ENCODE measurements at places on chromosomes 7 and 10.

- DNase-seq, result no peak
These were observed 25.0 kb downstream of the VTI1A start for GRCh38 chr10:112471878-112472487.

DNA sequence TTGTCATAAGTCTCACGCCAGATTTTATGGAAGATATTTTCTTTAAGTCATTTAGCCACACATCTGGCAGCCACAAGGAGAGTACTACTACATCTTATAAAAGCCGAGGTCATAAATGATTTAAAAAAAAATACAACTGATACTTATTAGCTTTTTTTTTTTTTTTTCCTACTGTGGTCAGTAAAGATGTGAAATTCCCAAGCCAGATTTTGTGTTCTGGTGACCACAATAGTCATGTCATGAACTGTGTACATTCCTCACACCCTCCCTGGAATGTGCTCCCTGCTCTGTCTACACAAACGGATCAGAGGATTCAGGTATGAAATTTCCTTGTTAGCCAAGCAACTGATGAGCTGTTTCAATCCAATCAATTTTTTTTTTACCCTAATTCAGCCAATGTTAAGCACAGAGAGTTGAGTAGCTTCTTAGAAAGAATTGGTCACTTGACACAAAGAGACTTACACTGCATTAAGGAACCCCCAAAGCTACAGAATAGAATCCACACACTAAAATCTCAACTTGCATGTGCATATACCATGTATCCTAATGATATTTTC, 54.7 kb downstream of the CHRM2 start:
- DNase-seq, result no peak

GRCh38 chr7:82760831-82761230, 317.3 kb upstream of the CACNA2D1 start:
- no peak for DNase-seq

DNA sequence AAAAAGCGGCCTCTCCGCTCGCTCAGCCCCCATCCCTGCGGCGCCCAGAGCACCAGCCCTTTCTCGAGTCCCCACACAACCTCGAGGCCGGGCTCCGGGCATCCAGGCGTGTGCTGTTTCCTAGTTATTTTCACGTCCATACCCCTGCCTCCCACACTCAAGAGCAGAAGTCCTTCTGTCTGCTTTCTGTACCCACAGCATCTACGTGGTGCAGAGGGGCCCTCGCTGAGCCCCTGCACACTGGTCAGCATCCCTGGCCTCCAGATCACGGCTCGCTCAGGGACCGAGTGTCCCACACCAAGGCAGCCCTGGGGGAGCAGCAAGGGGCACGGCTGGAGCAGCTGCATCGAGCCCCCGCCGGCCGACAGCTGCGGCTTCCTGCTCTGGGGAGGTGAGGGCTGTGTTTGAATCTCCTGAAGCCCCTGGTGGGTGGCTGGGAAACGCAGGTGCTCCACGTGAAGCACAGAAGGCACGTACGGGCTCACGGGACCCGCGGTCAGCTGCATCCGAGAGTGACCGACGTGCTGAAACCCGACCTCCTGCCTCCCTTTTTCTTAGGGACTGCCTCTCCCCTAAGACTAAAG, 333.1 kb downstream of the DNAJB6 start:
- no peak for DNase-seq

DNA sequence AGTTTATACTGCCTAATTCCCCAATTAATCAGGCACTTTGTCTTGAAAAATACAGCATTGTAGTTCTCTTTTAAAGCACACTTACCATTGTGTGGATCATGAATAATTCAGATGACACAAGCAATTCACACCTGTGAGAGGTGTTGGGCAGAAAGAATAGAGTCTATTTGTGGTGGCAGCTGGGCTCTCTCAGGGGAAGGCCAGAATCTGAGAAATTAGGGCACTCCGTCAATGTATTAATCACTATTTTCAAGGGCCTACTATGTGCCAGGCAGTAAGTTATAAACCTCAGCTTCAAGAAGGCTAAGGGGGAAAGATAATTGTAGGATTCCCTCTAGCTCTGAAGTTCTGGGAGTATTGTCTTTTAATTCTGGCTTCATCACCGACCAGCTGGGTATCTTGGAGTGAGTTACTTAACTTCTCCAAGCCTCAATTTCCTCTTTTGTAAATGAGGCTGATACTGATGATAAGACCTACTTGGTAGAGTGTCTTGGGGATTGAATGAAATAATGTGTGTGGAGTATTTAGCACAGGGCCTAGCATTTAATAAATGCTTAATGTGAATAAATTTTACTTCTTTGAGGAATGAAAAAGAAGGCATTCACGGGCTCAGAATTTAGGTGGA, 2.5 kb downstream of the CHN2 start:
- DNase-seq, result no peak

- DNase-seq, result no peak
These were observed 72.2 kb upstream of the MYL10 start for GRCh38 chr7:101701153-101701794.

DNA sequence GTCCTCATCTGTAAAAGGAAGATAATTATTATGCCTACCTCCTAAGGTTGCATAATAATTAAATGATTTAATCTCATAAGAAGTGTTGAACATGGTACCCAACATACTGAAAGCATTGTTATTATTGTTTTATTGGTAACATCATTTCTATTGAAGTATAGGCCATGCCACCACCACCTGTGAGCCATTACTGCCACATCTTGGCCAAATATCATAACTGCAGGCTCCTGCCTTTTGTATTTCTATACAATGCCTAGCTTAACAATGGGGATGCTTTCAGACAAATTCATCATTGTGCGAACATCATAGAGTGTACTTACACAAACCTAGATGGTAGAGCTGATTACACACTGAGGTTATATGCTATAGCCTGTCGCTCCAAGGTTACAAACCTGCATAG, 61.1 kb upstream of the NPSR1 start:
- no peak for DNase-seq

DNA sequence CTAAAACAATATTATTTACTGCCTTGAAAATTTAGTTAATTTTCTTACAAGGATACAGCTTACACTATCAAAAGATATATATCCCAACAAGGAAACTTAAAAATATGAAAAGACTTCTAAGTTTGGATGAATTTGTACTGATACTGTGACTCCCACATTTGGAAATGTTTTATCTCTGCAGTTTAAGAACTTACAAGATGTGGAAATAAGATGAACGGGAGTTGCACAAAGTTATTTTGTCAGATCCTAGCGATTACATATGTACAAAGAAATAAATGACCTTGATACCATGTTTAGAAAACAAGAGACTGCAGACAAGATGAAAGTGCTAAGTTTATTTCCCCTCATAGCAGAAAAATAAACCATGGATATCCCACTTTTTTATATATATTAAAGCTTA, 103.7 kb upstream of the TMEM106B start:
- DNase-seq, result no peak

DNA sequence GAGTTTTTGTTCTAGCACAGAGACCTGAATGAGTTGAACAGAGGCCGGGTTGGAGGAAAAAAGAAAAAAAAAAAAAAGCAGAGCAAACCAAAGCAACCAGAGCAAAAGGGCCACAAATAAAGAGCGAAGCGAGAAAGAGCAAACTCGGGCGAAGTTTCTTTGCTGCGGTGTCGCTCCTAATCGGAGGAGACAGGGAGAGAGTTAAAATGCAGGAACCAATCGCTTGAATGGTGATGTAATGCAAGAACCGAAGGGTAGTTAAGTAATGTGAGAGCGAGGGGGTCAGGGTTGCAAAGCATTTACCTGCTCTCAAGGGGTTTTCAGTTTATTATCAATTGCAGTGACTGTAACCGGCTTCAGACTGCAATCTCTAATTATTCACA, 271.7 kb downstream of the TRIL start:
- no peak for DNase-seq

- no peak for DNase-seq
These were observed 289.7 kb downstream of the FRMD4A start for GRCh38 chr10:14040787-14041631.

- DNase-seq, result no peak
These were observed 30.3 kb downstream of the BCAP29 start for GRCh38 chr7:107610323-107610722.

DNA sequence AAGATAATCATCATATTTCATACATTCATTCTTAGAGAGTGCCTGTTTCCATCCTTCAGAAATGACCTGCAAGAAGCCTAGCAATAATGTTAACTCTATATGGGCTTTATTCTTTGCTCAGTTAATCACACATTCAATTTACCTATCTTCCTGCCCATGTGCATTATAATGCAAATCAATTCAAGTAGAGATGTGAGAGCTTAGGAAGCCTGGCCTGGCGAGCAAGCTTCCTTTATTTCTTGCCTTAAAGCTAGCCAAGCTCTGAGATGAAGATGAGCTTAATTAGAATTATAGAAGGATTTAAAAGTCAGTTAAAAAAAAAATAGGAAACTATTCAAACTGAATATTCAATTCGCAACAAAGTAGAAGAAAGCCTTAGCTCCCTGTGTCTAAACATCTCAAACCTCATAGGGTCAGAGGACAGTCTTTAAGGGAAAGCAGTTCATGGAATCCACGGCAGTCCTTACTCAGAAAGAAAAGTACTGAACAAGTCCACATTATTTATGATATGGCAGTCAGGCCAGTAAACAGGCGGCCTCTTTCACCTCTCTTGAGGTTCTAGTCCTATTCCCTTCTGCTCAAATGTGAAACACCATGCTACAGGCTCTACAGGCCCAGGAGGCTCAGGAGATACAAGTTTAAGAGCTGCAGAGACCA, 214.1 kb downstream of the TFEC start:
- DNase-seq, result no peak

DNA sequence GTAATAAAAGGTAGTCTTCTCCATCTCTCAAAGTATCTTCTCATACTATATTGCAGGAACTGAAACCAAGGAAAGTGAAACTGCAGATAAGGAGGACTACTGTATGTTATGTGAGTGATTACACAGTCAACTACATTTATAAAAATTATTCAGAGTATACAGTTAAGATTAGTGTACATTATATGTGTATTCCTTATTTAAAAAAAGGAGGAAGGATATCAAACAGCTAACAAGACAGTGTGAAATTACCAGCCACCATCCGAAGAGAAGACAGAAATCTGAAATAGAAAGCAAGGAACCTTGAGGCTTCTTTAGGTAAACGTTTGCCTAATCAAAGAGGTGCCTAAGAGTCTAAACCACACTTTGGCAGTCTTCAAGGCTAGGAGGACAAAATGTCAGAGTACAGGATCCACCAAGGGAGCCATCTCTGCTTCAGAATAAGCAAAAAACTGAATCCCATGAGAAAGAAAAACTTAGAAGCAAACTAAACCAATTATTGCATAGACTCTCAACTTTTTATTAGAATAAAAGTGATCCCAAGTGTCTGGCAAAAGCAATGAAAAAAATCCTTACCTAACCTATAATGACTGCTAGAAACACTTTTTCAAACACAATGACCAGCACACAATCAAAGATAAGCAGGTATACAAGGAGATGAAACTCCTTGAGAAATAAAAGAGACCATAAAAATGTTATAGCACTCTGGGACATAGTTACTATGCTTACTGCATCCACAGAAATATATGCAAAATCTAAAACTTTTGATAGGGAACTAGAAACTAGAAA, 6.4 kb downstream of the USP6NL start:
- DNase-seq, result no peak

DNA sequence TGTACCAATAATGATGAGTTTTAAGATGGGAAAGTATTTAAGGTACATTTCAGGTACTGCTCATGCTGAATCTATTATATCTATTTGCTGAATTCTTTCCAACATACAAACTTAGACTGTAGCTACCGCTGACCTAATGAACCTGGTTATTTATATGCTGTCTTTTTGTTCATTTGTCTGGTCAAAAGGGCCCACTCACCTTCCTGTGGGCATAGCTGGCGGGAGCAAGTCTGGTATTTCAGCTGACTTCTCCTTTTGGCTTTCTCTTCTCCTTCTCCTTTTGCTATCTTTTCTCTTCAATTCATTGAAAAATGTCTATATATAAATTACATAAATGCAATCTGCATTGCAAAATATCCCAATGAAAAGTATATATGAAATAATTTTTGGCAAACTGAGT, 9.5 kb downstream of the PLXDC2 start:
- no peak for DNase-seq

- DNase-seq, result no peak
These were observed 2.1 kb downstream of the CASP7 start for GRCh38 chr10:113681533-113682470.

DNA sequence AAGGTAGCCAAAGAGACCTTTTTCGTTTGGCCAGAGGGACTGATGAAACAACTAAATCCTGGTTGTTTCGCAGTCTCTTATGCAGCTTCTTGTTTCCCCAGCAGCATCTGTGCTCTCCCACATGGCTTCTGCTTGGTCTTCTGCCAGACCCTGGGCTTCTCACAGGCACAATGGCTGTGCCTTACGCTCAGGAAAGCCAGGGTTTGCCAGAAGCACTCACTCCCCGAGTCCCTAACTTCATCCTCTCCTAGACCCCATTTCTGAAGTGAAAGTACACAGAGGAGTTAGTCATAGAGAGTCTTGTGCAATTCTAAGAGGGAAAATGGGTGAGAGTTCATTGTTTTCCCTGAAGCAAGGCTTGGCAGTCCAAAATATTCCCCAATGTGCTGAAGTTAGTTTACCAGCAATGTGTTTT, 121.7 kb downstream of the EVX1 start:
- peak; percentile 67 for DNase-seq

GRCh38 chr10:104259999-104260774, 5.5 kb downstream of the GSTO1 start:
- DNase-seq, result no peak

DNA sequence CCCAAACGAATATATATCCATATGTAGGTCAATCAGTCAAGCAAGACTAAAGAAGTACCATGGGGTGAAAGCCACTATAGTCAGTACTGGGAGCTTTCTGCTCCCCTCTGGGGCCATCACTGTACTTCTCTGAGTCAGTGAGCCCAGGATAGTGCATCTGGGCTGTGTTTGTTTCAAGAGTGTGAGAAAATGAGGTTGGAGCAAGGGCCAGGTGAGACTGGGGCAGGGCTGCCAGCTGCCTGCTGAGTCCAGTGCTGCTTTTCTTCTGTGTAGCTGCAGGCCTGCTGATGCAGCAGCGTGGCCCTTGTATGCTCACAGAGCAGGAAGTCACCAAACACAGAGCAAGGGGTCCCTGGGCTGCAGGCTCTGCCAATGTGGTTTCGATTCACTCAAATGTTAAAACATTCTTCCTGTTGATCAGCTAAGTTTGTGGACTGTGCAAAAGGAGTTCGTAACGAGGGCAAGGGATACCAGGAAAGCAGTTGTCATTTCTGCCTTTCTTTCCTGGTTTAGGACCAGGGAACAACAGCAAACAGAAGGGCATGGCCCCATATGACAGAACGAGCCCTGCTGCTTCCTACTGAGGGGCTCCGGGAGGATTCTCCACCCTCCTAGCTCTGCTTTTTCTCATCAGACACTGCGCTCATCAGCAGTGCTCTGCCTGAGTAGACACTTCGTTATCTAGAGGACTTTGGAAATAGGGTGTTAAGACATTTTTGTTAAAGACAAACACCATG, 65.4 kb upstream of the TNS3 start:
- no peak for DNase-seq

Measured in left ventricle myocardium inferior (tissue), 1 donor.